ENCODE measurements at places on chromosomes 5 and 9.

- no peak for DNase-seq
Measured at GRCh38 chr5:72206994-72207393, 99.7 kb downstream of the MAP1B start.

GRCh38 chr5:168932400-168933189, 353.4 kb upstream of the PANK3 start:
- no peak for DNase-seq

DNA sequence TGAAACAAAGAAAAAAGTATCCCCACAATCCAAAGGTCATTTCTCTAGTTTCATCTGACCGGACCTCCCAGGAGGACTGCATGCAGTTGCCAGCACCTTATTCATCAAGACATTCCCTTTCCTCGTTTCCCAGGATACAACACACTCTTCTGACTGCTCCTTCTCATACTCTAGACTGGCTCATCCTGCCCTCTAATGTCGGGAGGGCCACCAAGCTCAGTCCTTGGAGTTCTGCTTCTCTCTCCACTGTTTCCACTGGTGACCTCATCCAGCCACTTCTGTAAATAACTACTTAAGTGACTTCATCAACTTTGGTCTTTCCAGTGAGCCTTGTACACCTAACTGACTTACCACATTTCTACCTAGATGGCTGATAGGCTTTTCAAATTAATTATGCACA, 179.1 kb downstream of the EPB41L4A start:
- DNase-seq, result no peak

DNA sequence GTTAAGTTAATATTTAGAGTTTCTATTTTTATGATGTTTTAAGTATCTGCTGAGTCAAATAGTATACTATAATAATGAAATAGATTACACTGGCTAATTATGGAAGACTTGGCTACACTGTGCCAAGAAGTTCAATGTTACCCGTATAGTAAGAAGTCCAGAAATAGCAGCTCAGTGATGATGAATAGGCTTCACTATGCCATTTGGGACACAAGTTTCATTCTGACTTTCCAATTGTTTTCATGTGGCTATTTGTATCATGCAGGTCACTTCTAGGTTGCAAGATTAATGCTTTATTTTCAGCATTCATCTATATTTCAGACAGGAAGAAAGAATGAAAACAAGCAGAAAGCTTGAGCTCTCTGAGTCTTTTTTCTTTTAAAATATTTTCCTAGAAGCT, 194.5 kb upstream of the RIOK2 start:
- DNase-seq, result no peak

GRCh38 chr9:129309041-129309430, 131.0 kb upstream of the IER5L start:
- no peak for DNase-seq

- DNase-seq, result no peak
Measured at GRCh38 chr5:4939042-4939781, 200.9 kb upstream of the ADAMTS16 start.

DNA sequence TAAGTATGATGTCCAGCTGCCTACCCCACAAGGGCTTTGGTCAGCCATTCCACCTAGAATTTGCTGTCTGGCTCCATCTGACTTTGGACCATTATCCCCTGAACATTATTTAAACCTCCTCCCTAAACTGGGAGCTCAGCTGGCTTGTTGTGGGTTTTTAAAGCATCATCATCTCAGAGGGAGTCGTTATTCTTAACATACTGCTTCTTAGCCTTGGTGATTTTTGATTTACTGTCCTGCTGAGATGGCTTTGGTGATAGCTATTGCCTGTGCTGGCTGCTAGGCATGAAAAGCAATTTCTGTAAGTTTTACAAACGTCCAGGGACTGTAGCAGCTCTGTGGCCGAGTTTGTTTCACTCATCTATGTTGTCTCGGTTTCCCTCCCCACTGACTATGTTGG, 256.1 kb downstream of the NR3C1 start:
- no peak for DNase-seq
